Activated CD4-positive, alpha-beta memory T cell treated with anti-CD3 and anti-CD28 coated beads, Interleukin-2, amount 10 ng/mL, durations not matched to agents 7 days and 5 days (primary cell): ENCODE measurements at places on chromosomes 5 and 9.

- no peak overlapping the region for H3K4me3 ChIP-seq
- H3K4me1 ChIP-seq = no peaks in the 10 kb centered on the region
- H3K36me3 ChIP-seq = peaks cover 18% of the 10 kb centered on the region
Measured at GRCh38 chr5:76893294-76893693, 43.5 kb downstream of the S100Z start.

DNA sequence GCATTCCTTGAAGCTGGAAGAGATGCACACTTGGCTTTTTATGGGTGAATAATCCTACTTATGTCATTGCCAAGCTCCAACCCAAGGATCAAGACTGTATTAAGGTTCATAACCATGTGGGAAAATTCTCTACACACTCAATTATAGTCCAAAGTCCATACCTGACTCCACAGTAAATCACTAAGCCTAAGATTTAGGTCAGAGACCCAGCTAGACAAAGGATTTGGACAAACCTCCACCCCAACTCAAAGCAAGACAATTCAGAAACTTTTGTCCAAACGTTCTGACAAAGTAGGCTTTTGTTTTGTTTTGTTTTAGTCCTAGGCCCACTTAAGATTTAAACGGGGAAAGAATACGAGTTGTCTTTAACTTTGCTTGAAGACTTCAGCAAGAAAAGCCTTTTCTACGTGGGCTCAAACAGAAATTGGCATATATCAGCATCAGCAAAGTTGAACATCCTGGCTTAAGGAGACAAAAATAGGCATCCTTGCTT, 1.7 kb downstream of the MEGF9 start:
- peak overlapping the region; percentile 73 for H3K27ac ChIP-seq
- H3K4me1 ChIP-seq = peaks cover 46% of the 10 kb centered on the region
- H3K4me3 ChIP-seq = peak overlapping the region; percentile 83

DNA sequence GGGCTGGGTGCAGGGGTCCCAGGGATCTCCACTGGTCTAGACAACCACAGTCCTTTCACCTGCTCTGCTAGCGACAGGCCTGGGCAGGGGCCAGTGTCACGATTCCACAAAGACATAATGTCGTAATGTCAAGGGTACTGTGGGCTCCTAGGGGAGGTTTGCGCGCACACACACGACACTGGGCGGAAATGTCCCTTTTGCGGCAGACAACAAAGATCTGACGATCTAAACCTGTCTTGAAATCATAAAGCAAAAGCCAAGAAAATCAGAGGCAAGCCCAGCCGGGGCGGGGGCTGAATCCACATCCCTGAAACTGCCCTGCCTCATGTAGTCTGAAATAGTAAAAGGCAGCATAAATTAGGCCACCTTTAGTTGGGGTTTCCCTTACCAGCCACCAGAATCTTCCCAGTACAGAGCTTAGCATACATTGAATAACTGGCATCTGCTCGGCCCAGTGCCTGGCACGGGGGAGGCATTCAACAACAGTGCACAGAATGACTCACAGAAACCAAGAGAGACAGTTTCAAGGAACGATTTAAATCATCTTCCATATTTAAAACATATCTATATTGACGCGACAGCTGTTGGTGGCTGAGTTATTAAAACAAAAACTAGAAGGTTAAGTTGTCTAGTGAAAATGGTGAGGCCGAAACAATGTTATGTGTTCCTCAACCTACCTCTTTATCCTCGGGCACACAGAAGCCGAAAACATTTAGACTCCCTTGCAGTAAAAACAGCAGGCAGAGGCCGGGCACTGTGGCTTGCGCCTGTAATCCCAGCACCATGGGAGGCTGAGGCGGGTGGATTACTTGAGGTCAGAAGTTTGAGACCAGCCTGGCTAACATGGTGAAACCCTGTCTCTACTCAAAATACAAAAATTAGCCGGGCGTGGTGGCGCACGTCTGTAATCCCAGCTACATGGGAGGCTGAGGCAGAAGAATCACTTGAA, 151.0 kb downstream of the MYO10 start:
- peaks cover 15% of the 10 kb centered on the region for H3K27me3 ChIP-seq
- peaks cover 19% of the 10 kb centered on the region for H3K4me1 ChIP-seq
- H3K36me3 ChIP-seq = no peaks in the 10 kb centered on the region
- peak overlapping the region; percentile 4 for H3K4me3 ChIP-seq

DNA sequence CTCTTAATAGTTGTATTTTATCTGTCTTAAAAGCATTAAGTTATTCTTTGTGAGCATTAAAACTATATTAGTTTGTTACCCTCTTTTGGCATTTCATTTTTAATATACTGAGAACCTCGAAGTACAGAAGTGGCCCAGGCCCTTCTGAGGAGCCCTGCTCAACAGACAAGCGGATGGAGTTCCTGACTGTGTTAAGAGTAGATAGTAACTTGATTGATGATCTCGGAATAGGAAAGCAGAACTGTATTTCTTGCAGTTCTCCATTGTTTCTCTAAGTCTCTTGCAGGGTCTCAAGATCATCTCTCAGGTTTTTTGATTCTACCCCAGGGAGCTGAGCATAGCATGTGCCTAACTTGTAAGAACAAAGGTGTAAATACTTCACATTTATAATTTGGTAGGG, 139.6 kb downstream of the SMARCA2 start:
- H3K4me3 ChIP-seq = no peak overlapping the region
- no peak overlapping the region for H3K27ac ChIP-seq
- H3K4me1 ChIP-seq = peaks cover 38% of the 10 kb centered on the region
- no peak for DNase-seq
- no peaks in the 10 kb centered on the region for H3K27me3 ChIP-seq
- H3K36me3 ChIP-seq = peaks cover 17% of the 10 kb centered on the region

- no peaks in the 10 kb centered on the region for H3K4me1 ChIP-seq
- DNase-seq = no peak
- no peak overlapping the region for H3K4me3 ChIP-seq
- peaks cover 19% of the 10 kb centered on the region for H3K27me3 ChIP-seq
- H3K36me3 ChIP-seq = no peaks in the 10 kb centered on the region
Measured at GRCh38 chr5:73282383-73282782, 109.4 kb downstream of the TMEM174 start.

DNA sequence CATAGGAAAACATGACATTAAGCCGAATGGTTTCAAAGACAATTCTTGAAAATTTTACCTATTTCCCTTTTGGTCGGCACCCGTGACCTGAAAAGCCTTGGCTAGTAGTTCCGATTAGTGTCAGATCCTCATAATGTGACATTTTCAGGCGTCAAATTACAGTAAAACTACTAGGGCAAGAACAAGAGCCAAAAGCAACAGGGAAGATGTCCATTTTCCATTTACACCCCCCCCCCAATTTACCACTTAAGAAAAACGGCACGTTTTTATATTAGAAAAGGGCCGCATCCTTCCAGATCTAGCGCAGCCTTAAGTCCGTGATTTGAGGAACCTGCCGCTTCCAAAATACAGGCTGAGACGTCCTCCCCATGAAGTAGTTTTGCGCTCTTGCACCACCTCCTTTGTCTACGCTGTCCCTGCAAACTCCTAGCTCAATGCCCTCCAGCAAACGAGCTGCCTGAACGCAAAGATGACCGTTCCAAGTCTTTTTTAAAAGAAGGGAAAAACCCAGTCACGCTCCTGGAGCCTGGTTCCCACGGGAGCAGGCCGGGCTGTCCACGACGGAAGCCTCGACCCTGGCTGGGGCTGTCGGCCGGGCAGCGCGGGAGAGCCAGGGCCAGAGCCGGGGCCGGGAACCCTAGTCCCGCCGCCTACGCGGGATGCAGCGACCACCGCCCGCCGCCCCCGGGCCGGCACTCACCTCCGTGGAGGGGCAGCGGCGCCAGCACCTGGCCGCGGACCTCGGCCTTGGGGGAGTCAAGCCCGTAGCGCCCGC, 616 bp downstream of the RNF130 start:
- H3K4me1 ChIP-seq = peaks cover 18% of the 10 kb centered on the region
- peak overlapping the region; percentile 69 for H3K4me3 ChIP-seq
- DNase-seq = no peak
